Karpas-422 (cell line): ENCODE measurements at places on chromosomes 12 and 14. TPM values are rescaled to one million over a fixed set of nuclear protein-coding genes. Genes with fewer than 3 reads are reported as not detected.
A peak's percentile ranks its signal among the peaks of the same experiment; 100 is the strongest.

GRCh38 chr14:65927931-65928356 lies 515.4 kb downstream of the FUT8 start:
- peaks cover 7% of the 10 kb centered on the region for H3K4me1 ChIP-seq
- no peaks in the 10 kb centered on the region for H3K36me3 ChIP-seq
- H3K27me3 ChIP-seq: no peaks in the 10 kb centered on the region
- no peak overlapping the region for H3K4me3 ChIP-seq
- no peak for DNase-seq

- no peaks in the 10 kb centered on the region for H3K4me1 ChIP-seq
- no peak overlapping the region for H3K4me3 ChIP-seq
- H3K27me3 ChIP-seq: no peaks in the 10 kb centered on the region
- no peaks in the 10 kb centered on the region for H3K36me3 ChIP-seq
- no peak for DNase-seq
These were observed 1053.3 kb downstream of the VRK1 start for GRCh38 chr14:97850466-97850865.

- H3K27ac ChIP-seq: no peak overlapping the region
- no peaks in the 10 kb centered on the region for H3K27me3 ChIP-seq
- no peak overlapping the region for H3K4me3 ChIP-seq
- no peaks in the 10 kb centered on the region for H3K4me1 ChIP-seq
- no peak for DNase-seq
These were observed 182.2 kb downstream of the KITLG start for GRCh38 chr12:88398031-88398430.

DNA sequence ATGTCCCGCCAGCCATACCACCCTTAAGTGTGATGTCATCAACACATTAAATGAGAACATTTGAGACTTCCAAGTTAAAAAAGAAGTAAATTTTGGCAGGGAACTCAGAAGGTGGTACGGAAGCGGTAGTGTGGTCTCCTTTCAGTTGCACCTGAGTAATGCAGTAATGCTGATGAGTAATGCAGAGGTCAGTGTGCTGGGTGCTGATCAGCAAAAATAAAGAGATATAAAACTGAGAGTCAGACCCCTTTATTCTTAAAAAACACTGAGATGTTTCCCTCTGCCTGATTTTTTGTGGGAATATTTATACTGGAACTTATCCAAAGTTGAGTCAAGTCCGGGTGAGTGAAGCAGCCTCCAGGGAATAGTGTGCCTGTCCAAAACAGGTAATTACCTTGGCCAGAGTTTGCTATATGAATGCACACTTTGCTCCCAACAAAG lies 370.6 kb upstream of the PRICKLE1 start:
- H3K27me3 ChIP-seq: no peaks in the 10 kb centered on the region
- no peak for DNase-seq
- no peaks in the 10 kb centered on the region for H3K36me3 ChIP-seq
- no peak overlapping the region for H3K4me3 ChIP-seq
- H3K27ac ChIP-seq: no peak overlapping the region
- H3K4me1 ChIP-seq: no peaks in the 10 kb centered on the region

- no peaks in the 10 kb centered on the region for H3K36me3 ChIP-seq
- no peak overlapping the region for H3K27ac ChIP-seq
- no peaks in the 10 kb centered on the region for H3K4me1 ChIP-seq
- no peak overlapping the region for H3K4me3 ChIP-seq
- H3K27me3 ChIP-seq: no peaks in the 10 kb centered on the region
- no peak for DNase-seq
These were observed 49.1 kb downstream of the CCER1 start for GRCh38 chr12:90905691-90906370.

Gene LPAR5
- total RNA-seq: 10.3 and 14.6 TPM in 2 replicates

Gene RERGL
- total RNA-seq: not detected in 2 replicates

GRCh38 chr12:123107926-123108681 lies 42.8 kb downstream of the PITPNM2 start:
- no peak overlapping the region for H3K27ac ChIP-seq
- H3K27me3 ChIP-seq: no peaks in the 10 kb centered on the region
- no peaks in the 10 kb centered on the region for H3K36me3 ChIP-seq
- H3K4me1 ChIP-seq: no peaks in the 10 kb centered on the region
- no peak for DNase-seq
- H3K4me3 ChIP-seq: no peak overlapping the region

- peak overlapping the region; percentile 90 for H3K27ac ChIP-seq
- H3K36me3 ChIP-seq: peaks cover 4% of the 10 kb centered on the region; the same call in 1 of the 2 replicates
- H3K4me1 ChIP-seq: peaks cover 83% of the 10 kb centered on the region
- DNase-seq: no peak
- no peaks in the 10 kb centered on the region for H3K27me3 ChIP-seq
These were observed 68.6 kb upstream of the C14orf180 start for GRCh38 chr14:104510794-104511611.

Gene KRT79
- total RNA-seq: not detected in 2 replicates

DNA sequence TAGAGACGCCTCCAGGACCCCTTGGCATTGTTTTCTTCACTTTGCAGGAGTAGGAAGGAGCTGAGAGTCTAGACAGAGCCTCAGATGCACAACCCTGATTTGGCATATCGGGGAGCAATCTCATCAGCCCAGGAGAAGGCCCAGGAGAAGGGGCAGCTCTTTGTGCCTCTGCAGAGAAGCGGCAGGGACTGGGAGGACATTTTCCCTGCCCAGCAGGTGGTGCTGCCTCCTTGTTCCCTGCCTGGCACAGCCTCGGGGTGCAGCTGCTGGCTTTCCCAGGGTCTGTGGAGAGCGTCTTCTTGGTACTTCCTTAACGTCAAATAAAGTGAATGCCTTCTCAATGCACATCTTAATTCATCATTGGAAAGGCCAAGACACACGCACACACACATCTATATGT lies 419.5 kb downstream of the TMEM121 start:
- no peak for DNase-seq
- no peaks in the 10 kb centered on the region for H3K4me1 ChIP-seq
- H3K27me3 ChIP-seq: no peaks in the 10 kb centered on the region
- no peak overlapping the region for H3K4me3 ChIP-seq
- H3K36me3 ChIP-seq: no peaks in the 10 kb centered on the region

Gene AGAP2
- 6.7 and 12.0 TPM in 2 replicates for total RNA-seq

Gene HOXC4
- 7.3 and 9.7 TPM in 2 replicates for total RNA-seq

Gene HIGD1C
- not detected in 2 replicates for total RNA-seq

Gene DBX2
- not detected in 2 replicates for total RNA-seq

DNA sequence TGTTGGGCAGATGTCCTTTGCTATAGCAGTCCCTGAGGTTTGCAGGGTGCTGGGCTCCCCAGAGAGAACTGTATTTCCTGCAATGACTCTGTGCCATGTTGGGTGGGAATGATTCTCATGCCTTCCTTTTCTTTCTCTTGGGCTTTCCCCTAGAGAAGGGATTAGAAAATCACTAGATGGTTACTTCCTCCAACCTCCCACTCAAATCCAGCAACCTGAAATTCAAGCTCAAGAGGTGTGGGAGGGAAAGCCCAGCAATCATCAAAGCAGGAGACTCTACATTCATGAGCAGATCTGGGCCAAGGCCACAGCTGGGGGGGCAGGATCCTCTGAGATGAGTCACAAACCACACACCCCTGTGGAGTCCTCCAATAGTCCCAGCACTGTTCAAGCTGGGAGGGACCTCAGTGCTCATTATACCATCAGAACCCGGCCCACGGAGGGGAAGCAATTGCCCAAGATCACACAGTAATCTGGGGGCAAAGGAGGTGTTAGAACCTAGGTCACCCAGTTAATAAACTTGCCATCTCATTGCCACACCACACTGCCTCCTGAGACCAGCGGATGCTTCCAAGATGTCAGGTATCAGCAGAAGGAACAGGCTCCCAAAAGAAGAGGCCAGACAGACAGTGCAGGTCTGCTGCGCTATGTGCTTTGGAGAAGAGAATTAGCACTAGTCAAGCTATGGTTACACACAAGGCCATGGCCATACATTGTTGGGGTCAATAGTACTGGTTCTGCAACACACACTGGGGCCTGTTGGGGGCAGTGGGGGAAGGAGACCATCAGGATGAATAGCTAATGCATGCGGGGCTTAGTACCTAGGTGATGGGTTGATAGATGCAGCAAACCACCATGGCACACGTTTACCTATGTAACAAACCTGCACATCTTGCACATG lies 65.7 kb downstream of the TTC9 start:
- H3K4me3 ChIP-seq: no peak overlapping the region
- H3K36me3 ChIP-seq: no peaks in the 10 kb centered on the region
- DNase-seq: peak; percentile 46
- no peaks in the 10 kb centered on the region for H3K4me1 ChIP-seq

DNA sequence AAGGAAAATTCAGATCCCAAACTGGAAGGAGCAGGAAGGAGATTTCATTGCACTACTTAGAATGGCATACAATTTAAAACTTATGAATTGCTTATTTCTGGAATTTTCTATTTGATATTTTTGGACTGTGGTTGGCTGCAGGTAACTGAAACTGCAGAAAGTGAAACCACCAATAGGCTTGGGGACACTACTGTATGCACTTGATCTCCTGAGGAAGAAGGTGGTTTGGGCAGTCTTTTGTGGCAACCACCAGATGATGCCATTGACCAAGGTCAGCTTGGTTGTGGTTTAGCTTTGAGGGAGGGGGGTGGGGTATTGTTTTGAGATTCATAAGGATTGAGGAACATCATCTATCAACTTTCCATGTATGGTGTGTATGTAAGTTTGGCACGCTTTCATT lies 209.5 kb upstream of the STXBP6 start:
- no peak overlapping the region for H3K4me3 ChIP-seq
- DNase-seq: no peak
- H3K36me3 ChIP-seq: no peaks in the 10 kb centered on the region
- H3K27ac ChIP-seq: no peak overlapping the region
- H3K27me3 ChIP-seq: no peaks in the 10 kb centered on the region

DNA sequence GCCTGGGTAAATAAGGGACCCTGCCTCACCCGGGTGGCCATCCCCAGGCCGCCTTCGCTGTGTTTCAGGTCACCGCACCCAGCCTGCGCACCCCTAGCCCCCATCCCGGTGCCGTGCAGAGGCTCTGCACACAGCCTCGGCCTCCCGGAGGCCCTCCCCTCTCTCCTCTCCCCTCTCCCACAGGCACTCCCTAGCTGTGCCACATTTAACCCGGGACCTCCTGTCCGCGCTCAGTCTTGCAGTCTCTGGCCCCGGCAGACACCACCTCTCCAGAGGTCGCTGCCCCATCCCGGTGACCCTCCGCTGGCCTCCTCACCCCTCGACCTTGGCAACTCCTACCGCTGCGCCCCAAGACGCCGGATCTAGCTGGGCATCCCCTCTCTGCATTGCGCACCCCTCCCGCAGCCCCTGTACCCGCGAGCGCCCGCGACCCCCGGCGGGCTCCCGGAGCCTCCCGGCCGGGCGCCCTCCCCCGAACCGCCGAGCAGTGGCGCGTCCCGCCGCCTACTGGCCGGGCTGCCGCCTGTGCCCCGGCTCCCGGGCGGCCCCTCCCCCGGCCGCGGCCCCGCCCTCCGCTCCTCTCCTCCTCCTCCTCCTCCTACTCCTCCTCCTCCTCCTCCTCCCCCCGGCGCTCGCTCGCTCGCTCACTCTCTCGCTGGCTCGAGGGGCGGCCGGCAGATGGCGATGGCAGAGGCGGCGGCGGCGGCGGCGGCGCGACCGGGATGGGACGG lies 120.7 kb downstream of the AACS start:
- peak; percentile 94 for DNase-seq
- H3K4me1 ChIP-seq: peaks cover 20% of the 10 kb centered on the region

DNA sequence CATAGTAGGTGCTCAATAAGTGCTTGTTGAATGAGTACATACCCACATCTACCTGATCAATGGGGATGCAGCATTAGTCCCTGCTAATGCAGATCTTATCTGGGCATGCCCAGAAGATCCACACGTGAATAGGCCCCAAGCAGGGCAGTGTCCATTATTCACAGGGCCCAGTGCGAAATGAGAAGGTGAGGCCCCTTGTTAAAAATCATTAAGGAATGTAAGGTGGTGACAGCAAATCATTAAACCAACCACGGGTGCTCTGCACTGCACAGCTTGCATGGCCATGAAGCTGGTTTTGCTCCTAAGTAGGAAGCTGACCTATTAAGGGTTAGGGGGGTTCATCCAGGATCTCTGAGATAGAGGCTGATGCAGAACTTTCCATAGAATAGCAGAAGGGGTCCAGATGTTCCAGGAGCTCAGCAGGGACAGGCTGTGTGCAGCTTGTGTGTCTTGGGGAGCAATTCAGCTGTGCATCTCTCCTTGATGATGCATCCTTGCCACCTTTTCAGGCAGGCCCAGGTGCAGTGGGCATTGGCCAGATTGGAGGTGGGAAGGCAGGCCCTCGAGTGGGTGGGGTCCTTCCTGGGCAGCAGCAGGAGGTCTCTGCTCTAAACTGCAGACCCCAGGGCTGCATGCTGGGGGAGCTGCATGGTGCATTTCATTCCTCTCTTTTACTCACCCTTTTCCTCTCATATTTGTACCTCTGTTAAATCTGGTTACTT lies 231.3 kb upstream of the PWP1 start:
- no peak overlapping the region for H3K4me3 ChIP-seq
- no peak overlapping the region for H3K27ac ChIP-seq
- DNase-seq: no peak
- H3K27me3 ChIP-seq: no peaks in the 10 kb centered on the region

Gene OR6C70
- not detected in 2 replicates for total RNA-seq
